ENCODE measurements at places on chromosomes 13 and 19.

- no peak for DNase-seq
These were observed 275.5 kb downstream of the GPC6 start for GRCh38 chr13:93502071-93502470.

DNA sequence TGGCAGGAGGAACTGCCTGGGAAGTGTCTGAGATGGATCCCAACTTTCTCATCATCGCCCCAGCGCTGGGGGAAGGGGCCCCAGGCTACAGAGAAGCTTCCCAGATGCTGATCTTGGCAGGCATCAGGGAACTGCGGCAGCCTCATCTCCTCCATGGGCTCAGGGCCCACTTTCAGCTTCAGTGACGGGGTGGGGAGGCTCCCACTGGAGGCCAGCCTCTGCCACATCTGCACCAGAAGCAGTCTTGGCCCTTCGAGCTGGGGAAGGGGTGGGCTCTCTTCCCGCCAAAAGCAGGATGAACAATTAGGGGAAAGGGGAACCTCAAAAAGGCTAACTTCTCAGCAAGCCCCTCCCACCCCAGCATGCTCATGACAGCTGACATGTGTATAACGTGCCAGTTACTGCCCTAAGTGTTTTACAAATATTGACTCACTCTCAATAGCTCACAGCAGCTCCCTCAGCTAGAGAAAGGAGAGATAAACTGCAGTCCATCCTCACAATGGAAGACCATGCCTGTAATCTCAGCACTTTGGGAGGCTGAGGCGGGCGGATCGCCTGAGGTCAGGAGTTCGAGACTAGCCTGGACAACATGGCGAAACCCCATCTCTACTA lies 7.1 kb upstream of the S1PR2 start:
- DNase-seq, result no peak

DNA sequence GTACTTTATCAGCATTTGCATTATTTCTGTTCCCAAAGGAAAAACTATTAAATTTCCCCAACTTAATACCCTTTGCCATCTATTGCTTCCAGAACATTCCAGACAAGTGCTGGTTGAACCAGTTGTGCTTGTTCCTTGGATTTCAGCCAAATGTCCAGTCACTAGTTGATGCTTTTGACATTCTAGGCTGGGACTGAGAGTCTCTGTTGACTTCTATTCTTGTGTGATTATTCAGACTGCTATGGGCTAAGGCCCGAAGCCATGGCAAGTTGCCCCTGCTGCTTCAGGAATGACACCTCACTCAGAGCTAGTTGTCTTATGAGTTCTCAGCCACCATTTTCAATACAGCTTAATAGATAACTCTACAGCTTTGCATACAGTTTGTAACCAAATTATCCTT lies 458.1 kb upstream of the ARGLU1 start:
- no peak for DNase-seq

DNA sequence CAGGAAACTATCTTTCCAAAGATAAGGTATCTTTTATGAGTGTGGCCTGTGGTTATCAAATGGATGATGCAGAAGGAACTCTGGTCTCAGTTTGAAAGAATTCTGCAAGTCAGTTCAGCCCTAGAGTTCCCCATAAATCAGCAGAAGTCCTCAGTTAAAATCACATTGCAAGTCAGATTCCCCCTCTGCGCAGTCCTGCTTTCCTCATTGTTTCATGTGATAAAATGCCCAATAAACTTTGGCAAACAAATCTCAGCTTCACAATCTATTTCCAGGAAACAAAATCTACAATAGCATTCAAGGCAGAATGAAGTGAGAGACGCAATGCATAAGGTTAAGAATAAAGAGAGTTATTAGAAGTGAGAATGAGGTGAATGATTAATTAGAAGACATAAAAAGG lies 216.3 kb upstream of the KLHL1 start:
- DNase-seq, result no peak

- no peak for DNase-seq
These were observed 1037.0 kb upstream of the SPRY2 start for GRCh38 chr13:81377921-81378320.

DNA sequence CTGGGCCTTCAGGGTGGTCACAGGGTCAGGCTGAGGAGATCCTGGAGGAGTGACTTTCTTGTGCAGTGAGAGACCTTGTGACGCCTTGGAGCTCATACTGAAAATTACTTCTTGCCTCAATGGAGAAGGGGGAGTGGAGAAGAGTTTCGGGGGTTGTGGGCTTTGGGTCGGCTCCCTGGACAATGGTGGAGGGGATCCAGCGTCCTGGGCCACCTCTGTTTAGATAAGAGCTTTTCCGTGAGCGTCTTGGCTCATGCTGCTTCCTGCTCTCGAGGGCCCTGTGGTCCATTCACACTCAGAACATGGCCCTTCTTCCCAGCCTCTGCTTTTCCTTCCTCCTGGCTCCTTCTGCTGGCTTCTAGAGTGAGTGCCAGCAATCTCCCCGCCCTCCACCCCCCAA lies 81.9 kb downstream of the FLT1 start:
- DNase-seq, result no peak

GRCh38 chr19:38303517-38304351 lies at the start of gene C19orf33:
Gene C19orf33 (plus strand): TSS chr19:38304251. CDS start chr19:38304262, 11 bp downstream.
- no peak for DNase-seq

- DNase-seq, result no peak
These were observed at the start of gene HTR2A for GRCh38 chr13:46896341-46897137. Gene HTR2A (minus strand): TSS chr13:46897053. CDS start chr13:46895906, 1,147 bp downstream.

- no peak for DNase-seq
These were observed 1730.1 kb downstream of the SLITRK5 start for GRCh38 chr13:89401264-89401675.

DNA sequence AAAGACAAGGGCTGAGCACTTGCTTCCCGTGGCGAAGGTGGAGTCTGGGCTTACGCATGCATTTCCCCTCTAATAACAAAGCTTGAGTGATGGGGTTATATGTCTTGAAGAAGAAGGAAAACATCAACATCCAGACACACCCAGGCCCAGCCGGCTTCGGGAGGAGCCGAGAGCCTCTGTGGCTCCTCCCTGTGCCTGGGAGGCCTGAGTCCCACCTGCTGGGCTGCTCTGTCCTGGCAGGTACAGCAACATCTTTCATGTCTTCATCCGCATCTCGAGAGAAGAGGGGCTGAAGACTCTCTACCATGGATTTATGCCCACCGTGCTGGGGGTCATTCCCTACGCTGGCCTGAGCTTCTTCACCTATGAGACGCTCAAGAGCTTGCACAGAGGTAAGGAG lies 30.6 kb downstream of the TMEM161A start:
- DNase-seq, result no peak

DNA sequence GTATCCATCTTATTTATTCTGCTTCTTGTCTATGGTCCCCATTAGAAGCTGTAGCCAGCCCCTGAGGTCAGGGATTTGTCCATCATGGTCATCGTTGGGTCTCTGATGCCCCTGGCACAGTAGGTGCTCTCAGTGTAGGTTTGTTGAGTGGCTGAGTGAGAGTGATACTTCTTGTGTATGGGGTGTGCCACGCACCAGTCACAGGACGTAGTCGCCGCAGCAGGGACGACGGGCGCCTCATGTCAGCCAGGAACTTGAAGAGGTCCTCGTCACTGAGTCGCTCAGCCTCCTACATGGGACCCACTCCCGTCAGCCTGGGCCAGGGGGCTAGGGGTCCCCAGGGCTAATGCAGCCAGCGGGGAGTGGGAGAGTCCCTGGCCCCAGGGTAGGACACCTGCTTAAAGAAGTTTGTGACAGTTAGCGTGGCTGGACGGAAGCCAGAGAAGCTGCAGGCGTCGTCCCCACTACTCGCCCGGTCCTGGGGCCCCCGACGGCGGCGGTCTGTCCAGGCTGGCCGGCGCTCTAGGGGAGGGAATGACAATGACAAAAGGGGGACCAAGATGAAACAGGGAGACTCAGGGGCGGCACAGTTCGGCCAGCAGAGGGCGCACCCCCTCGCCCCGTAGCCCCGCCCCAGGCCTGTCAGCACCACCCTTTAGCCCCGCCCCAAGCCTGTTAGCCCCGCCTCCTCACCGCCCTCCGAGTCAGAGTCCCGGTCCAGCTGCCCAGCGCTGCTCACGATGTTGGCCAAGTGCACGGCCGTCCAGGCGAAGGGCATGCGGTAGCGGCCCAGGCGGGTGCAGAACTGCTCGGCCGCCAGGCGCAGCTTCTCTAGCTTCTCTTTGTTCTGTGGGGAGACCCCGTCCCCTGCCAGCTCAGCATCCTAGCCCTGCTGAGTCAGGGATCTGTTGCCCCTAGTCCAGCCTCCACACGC lies 3.7 kb downstream of the ANGPTL8 start:
- DNase-seq, result peak; percentile 91

DNA sequence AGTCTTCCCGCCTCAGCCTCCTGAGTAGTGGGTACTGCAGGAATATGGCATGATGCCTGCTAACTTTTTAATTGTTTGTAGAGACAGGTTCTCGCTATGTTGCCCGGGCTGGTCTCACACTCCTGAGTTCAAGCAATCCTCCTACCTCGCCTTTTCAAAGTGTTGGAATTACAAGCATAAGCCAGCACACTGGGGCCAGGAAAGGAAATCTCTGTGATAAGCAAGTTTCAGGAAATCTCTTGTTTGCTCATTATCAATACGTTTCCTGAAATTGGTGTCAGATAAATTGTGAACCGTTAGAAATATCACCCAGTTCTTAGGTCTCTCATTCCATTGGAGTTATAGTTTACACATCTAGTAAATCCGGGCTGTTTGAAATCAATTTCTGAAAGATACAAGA lies 14.2 kb downstream of the WBP4 start:
- DNase-seq, result no peak
